ENCODE measurements at places on chromosomes 6 and 20.

DNA sequence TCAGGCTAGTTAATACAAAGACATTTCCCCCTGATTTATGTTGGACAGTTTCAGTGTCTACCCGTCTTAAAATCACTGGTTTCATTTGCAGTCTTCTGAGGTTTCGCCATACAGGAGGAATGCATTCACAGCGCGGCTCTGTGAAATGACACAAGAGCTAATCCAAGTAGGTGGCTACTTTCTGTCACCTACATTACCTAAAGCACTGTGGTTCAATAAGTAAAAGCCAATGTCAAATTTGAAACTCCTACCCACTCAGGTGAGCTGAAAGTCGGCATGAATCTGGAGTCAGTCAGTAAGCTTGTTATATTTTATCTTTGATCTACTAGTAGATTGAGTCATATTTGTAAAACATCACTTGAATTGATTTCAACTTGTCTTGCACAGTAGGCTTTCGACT lies 370.8 kb downstream of the LAMA2 start:
- DNase-seq, result no peak

GRCh38 chr6:82954356-82954755 lies 111.3 kb downstream of the UBE3D start:
- DNase-seq, result no peak

- no peak for DNase-seq
Observed at GRCh38 chr20:1803061-1803931, 91.9 kb upstream of the SIRPA start.

DNA sequence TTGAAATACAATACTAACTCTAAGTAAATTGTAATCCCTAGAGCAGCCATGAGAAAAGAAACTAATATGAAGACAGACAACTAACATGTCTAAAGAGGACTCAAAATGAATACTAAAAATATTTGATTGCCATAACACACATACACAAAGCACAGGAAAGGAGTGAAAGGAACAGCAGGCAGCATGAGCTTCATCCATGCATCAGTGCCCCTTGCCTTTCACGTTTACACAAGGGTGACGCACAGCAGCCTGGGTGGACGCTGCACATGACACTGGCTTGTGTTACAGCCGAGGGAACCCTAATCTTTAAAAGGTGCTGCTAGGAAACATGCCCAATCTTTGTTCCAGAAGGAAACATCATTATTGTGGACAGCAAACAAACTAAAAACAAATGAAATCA lies 123.5 kb downstream of the MAN1A1 start:
- DNase-seq, result no peak

DNA sequence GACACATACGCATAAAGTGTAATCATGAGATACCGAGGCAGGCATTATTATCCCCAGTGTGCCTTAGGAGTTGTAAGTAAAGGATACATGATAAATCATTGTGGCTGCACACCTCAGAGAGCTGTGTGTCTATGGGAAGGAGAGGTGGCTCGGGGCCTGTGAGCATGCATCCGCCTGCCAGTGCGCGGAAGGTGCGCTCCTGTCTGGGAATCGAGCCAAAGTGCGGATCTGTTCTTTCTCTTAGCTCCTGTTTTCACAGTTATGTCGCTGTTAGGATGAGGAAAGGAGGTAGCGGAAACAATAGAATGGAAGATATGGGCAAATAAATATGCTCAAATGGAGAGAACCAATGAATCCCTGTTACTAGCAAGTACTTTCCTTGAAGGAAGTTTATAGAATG lies 98.0 kb downstream of the ANKRD6 start:
- DNase-seq, result no peak

DNA sequence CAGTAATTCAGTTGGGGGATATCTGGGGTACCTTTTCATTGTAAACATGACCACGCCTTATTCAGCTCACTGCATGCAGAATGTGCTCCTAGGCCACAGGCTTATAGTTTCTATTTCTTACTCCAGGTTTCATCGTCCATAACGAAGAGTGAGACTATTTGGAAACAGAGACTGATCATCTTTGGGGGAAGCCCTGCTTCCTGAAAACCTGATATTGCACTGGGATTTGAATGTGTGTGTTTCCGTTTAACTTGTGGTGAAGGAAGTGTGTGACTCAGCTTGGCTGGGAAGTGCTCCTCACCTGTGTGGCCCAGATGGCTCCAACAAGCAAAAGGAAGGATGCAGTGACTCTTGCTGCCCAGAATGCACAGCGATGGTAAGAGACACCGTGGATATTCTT lies 19.6 kb upstream of the LTV1 start:
- DNase-seq, result no peak

DNA sequence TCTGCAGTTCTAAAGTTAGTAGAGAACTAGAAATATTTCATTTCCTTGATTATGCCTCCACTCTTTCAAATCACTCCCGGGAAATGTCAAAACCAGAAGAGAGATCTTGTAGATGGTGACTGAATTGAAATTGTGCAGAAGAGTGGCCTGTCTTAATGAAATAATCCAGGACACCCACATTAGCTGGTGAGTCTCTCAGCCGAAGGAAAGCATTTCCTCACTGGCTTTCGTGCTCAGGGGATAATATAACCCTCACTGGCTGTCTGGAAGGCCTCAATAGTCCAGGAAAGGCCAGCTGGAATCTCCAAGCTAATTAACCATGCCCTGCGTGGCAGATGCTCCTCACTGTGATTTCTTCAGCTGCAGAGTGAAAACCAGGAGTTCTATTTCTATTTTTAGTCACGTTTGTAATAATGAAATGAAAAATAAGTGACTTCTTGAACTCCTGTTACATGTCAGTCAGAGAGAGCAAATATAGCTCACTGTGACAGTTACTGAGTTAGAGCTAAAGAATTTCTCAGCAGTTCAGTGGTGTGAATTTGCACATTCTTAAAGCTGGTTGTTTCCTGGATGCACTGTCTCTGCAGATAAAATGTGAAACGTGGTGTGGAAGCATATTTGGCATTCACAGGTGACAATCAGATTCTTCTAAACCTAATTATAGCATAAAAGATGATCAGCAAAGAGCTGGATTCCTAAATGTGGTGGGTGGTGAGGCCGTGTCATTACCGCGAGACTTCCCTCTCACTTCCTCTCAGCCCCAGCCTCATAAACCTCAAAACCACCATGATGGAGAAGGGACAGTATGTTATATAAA lies 211.7 kb downstream of the LMBRD1 start:
- no peak for DNase-seq

DNA sequence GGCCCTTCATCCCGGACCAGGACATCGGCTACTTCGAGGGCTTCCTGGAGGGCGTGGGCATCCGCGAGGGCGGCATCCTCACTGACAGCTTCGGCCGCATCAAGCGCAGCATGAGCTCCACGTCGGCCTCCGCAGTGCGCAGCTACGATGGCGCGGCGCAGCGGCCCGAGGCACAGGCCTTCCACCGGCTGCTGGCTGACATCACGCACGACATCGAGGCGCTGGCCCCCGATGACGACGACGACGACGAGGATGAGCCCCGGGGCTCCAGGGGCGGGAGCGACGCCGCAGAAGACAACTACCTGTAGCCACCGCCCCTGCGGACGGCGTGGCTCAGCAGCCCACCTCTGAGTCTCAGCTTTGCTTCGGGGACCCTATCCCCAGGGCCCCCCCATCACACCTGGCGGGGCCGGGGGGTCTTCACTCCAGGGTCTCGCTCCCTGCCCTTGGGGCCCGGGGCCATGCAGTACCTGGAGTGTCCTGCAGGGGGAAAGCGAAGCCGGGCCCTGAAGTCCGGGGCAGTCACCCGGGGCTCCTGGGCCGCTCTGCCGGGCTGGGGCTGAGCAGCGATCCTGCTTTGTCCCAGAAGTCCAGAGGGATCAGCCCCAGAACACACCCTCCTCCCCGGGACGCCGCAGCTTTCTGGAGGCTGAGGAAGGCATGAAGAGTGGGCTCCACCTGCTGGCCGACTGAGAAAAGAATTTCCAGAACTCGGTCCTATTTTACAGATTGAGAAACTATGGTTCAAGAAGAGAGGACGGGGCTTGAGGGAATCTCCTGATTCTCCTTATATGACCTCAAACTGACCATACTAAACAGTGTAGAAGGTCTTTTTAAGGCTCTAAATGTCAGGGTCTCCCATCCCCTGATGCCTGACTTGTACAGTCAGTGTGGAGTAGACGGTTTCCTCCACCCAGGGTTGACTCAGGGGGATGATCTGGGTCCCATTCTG lies 20.8 kb upstream of the HCK start:
- DNase-seq, result peak; percentile 38

- DNase-seq, result no peak
Observed at GRCh38 chr20:7346562-7346961, 579.1 kb downstream of the BMP2 start.

DNA sequence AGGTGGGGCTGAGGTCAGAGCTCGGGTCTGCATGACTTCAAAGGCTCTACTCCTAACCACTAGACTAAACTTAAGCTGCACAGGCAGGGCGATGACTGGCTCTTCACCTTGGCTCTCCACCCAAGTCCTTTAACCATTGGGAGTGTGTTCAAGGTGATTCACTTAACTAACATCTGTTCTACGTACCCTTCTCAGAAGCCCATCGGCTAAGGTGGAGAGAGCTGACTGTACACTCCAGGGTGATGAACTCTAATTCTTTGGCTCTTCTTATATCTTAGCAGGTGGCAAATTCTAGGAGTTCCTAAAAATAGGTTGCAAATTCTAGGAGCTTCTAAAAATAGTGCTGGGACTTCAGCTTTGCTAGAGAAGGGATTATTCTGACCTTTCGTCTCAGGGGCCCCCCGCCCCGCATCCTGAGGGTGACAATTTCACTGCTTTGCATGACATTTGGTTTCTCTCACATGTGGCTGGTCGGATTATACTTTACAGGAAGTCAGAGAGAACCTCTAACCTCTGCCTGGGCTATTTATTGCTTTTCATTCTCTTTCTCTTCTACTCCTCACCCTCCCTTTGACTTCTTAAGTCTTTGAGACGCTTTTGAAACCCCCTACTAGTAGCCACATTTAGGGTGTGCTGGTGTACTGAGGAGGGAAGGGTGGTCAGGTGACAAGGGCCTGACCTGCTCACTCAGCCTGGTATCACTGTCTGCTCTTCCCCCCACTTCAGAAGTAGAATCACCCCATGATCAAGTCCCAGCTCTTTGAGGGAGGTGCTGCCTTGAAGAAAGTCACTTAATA lies 55.5 kb downstream of the PRDM1 start:
- no peak for DNase-seq

DNA sequence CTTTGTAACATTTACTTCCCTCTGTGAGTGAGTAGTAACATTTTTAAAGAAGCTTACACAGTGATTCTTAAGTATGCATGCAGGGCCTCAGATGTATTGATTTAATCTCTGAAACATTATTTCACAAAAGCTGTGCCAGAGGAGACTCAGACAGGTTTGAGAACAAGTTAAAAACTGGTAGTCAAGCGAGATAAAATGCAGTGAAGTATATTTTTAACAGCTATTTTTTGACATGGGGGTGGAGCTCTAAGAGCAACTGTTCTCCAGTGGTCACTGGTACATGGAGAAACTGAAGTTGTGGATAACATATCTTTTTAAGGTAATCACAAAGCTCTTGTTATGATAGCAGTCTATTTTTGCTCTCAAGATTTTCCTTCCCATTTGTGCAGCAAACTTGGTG lies 20.4 kb downstream of the DSTN start:
- DNase-seq, result no peak

- no peak for DNase-seq
Observed at GRCh38 chr6:71198908-71199307, 89.7 kb upstream of the OGFRL1 start.

GRCh38 chr6:6905961-6906518 lies 201.7 kb upstream of the RREB1 start:
- DNase-seq, result no peak

DNA sequence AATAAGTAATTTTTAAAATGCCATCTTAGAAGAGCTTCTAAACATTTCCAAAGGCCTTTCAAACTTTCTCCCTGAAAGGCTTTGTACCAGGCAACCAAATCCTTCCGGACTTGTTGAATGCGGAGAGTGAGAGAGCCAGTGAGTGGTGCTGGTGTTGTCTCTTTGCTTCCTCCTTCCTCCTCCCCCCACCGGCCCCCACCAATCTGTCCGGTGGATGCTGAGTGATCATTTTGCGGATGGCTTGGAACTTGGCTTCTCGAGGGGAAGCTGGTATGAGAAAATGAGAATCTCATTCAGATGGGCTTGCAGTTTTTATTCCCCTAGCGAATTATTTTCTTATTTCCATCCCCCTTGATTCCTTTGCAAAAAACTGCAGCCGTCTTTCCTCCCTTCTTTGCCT lies 97.3 kb downstream of the ANKRD60 start:
- DNase-seq, result no peak

- DNase-seq, result no peak
Observed at GRCh38 chr20:10249822-10250221, 31.2 kb downstream of the SNAP25 start.

DNA sequence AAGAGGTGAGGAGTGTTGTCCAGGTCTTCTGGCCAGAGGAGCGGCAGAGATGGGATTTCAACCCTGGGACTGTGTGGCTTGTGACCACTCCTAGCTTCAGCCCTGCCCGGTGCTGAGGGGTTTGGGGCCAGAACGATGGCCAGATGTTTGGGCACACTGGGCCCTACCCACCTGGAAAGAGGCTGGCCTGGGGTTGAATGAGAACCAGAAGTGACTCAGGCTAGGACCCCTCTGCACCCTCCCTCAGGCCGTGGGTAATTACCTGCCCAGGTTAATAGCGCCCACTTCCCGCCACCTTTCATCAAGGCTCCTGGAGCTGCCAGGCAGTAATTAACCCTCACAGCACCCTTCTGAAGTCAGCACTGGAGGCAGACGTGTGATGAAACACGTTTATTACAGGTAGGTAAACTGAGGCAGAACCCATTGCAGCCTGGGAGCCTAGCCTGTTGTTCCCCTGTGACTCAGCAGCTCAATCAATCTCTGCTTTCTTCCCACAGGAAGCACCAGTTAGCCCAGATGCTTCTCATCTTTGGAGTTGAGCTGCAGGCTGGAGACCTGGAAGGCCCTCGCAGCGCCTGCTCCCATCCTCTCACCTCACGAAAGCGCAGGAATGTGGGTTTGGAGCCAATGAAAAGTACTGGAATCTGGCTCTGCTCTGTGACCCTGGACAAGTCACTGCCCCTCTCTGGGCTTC lies 120.8 kb downstream of the CEBPB start:
- DNase-seq, result no peak

- no peak for DNase-seq
Observed at GRCh38 chr6:149270616-149271015, 46.9 kb upstream of the TAB2 start.

- DNase-seq, result no peak
Observed at GRCh38 chr6:30837870-30838269, 46.4 kb upstream of the DDR1 start.

DNA sequence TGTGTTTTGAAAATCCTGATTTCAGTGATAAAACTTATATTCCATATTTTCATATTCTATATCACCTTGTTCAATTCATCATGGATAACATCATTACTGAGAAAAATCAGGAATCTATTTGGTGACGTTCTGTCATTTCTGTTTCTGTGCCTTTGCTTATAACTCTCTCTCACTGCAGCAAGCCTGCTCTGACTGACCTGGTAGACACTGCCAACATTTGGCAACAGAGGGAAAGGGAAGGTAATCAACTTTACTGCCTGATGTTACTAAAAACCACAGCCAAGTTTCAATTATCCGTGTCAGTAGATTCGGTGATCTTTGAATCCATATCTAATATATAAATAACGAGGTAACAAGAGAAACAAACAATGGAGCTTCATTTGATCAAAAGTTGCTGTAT lies 501.9 kb downstream of the LMBRD1 start:
- no peak for DNase-seq

- no peak for DNase-seq
Observed at GRCh38 chr20:23435626-23436539, 3.6 kb upstream of the CSTL1 start.

Data from central memory CD4-positive, alpha-beta T cell (primary cell).